ENCODE measurements at places on chromosomes 5 and 9.
A peak's percentile ranks its signal among the peaks of the same experiment; 100 is the strongest.

DNA sequence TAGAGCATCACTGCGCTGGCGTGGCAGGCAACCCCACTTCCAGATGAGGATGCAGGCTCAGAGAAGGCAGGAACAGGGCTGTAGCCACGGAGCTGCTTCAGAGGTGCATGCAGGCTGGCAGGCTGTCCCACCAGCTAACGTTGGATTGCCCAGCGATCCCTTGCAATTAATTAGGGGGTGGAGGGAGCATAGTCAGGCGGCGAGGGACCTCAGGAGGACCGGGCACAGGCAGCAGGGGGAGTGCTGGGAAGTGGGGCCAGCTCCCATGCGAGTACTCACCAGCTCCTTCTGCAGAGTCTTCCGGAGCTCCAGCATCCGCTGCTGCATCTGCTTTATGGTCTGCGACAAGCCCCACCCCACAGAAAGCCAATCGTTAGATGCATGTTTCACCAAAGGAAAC, 20.3 kb downstream of the ARPC5L start:
- no peak for DNase-seq

GRCh38 chr5:179110528-179110927, 50.4 kb downstream of the ZNF354C start:
- no peak for DNase-seq

GRCh38 chr9:130042406-130042884, 544 bp downstream of the FNBP1 start:
- peak; percentile 66 for DNase-seq

DNA sequence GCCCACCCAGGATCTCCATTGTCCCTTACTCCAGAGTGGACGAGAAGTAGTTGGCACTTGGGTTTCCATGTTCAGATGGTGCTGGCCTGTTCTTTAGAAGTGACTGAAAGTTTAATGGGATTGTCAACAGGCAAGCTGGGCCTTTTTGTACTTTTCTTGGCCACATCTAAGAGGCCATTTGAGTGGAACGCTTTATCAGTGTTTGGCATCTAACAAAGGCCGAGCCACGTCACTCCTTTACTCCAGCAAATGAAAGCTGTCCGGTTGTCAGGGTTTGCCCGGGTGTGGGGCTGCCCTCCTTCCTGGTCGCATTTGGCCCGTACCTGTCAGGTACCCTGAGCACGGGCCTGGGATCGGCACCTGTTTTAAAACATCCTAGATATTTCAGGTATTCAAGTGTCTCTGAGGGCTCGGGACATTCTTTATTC, 71.5 kb downstream of the RCL1 start:
- no peak for DNase-seq

DNA sequence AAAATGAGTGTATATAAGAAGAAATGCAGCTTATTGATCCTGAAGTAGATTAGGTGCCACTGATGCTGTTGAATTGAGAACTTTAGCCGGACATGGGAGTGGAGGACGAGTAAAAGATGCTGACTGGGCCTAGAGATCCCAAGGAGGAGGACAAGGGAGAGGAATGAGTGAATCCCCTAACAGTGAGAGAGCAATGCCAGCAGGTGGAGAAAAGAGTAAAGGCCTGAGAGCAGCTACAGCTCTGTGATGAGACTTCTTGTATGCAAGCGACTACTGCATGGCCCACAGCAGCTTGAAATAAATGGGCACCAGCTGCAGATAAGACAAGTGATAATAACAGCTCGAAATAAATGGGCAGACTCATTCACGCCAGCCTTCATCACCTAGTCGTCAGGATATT, 44.5 kb upstream of the JMY start:
- DNase-seq = no peak

DNA sequence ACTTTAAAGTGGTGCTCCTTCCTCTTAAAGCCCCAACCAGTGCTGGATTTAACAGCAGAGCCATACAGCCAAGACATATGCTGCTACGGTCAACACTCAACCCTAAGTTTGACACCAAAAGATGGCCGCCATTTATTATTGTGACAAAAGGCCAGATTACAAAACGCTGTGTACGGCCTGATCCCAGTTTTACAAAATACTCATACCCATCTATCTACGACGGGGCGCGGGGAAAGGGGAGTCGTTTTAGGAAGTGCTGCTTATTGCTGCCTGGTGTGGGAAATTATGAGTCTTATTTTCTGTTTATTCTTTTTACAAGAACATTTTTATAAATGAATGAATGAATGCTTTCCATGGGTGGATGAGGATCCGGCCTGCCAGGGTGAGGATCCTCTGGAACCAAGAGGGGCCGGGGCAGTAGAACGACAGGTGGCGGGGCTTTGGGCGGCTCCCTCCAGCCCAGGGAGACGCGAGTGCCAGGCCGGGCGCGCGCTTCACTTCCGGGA, 457 bp upstream of the IDNK start:
- DNase-seq = peak; percentile 25

- peak; percentile 40 for DNase-seq
Observed at GRCh38 chr5:160289356-160289651, 23.1 kb downstream of the CCNJL start.

- DNase-seq = no peak
Observed at GRCh38 chr5:14341571-14342230, 198.6 kb downstream of the TRIO start.

DNA sequence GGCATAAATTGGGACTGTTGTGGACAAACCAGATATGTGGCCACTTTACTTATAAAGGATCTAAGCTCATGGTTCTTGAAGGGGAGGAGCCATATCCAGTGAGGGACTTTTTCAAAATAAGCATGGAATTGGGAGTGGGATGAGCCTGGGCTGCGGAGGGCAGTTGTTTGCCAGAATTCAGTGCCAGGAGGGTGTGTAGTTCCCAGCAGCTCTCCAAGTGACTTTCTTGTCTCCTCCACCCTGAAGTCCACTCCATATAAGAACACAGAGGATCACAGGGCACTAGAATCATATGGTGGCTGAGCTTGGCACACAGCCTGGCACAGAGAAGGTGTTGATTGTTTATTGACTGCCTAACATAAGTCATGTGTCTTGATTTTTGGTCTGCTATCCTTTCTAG, 121.1 kb downstream of the CAVIN4 start:
- DNase-seq = no peak

DNA sequence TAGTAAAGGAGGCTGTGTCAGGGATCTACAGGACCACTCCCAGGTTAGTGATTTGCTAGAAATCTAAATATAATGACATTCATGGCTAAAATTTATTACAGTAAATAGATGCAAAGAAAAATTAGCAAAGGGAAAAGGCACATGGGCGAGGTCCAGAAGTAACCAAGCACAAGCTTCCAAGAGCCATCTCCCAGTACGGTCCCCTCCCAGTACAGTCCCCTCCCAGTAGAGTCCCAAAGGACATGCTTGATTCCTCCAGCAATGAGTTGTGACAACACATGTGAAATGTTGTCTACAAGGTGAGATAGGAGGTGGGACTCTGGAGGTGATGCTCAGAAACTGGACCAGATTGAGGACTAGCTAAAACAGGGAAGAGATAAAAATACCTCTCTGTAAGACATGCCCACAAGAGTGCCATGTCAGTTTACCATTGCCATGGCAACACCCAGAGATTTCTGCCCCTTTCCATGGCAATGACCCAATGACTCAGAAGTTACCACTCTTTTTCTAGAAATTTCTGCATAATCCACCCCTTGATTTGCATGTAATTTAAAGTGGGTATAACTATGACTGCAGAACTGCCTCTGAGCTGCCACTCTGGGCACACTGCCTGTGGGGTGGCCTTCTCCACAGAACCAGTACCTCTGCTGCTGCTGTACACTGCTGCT, 27.9 kb upstream of the CEMIP2 start:
- DNase-seq = no peak

DNA sequence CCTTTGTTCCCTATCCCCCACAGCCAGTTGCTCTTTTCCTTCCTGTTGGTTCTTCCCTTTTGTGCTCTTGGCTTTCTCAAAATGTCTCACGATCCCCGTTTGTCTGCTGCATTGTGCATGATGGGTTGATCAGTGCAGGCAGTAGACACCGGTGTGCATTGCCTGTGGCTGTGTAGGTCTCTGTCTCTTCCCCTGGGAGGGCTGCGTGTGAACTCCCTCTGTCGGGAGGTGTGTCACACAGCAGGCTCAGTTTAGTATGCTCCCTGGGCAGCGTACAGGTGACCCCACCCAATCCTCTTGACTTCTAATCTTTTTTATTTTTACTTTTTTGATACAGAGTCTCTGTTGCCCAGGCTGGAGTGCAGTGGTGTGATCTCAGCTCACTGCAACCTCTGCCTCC, 265.3 kb downstream of the FSTL4 start:
- no peak for DNase-seq

- no peak for DNase-seq
Observed at GRCh38 chr5:35618781-35619180, 1.1 kb downstream of the SPEF2 start.

DNA sequence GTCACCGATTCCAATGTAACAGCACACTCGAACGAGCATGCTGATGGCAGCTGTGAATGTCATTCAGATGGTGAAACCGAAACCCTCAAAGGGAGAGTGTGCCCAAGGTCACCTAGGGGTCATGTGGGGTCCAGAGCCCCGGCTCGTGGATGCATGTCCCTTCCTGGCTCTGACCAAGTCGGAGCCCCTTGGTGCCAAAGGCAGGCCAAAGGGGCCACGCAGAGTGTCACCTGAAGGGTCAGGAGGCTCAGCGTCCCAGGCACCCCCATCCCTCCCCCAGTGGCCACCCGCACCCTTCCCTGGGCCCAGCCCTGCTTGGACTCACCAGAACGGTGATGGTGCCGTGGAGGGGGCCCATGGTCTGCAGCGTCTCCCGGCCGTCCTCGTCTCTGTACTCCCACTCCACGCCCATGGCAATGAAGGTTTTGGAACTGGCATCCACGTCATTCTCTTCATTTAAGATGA, 69.5 kb downstream of the ZNF354C start:
- no peak for DNase-seq
